Effector memory CD8-positive, alpha-beta T cell (primary cell): ENCODE measurements at places on chromosomes 2 and 18.

DNA sequence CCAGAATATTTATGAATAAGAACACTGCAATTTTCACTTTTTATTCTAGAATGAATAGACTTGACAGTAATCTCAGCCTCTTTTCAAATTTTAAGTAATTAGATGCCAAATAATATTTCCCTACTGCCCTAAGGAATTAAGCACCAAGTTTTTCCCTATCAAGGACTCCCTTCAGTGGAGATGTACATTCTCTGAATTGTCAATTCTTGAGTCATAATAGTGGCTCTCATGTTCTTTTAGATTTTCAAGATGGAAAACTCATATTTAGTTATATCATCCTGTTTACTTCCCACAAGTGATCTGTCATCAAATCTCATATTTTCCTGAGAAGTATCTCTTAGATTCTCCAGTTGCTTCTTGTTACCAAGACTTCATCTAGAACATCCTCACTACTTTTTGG, 1248.9 kb upstream of the CHAC2 start:
- DNase-seq = no peak

DNA sequence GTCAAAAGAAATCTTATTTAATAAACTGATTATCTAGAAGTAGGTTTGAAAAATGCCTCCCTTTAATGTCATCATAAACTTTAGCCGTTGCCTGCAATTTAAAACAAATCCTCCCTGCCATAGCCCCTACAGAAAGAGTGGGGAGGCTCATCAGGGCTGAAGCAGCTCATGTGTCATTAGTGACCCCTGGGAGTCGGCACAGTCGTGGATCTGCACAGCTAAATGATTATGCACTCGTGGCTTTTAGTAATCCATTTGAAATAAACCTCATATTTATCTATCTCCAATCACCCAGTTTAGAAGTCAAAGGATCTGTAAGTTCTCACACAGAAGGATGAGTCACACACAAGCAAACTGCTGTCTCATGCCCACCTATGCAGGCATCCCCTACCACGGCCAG, 277.3 kb downstream of the SS18 start:
- no peak for DNase-seq

DNA sequence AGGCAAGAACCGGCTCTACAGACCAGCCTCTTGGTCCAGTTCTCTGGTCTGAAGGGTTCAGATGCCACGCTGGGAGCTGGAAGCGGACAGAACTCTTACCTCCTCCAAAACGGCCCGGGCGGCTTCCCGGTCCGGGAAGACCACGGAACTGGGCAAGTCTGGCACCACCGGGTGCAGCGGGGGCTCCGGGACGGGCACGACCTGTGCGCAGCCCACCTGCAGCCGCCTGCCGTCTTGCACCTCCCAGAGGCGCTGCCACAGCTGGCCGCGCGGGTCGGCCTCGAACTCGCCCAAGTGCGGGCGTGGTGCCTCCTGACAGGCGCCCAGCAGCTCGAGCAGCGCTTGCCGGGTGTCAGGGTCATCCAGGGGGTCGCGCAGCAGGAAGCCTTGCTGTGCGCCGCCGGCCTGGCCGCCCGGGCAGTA, 773 bp downstream of the CMPK2 start:
- DNase-seq = no peak

GRCh38 chr2:106551417-106552130, 64.4 kb downstream of the CD8B2 start:
- DNase-seq = no peak

GRCh38 chr18:75003764-75004690, 204.9 kb downstream of the PTGR3 start:
- no peak for DNase-seq
